ENCODE measurements at places on chromosomes 6 and 20.
A peak's percentile ranks its signal among the peaks of the same experiment; 100 is the strongest.

DNA sequence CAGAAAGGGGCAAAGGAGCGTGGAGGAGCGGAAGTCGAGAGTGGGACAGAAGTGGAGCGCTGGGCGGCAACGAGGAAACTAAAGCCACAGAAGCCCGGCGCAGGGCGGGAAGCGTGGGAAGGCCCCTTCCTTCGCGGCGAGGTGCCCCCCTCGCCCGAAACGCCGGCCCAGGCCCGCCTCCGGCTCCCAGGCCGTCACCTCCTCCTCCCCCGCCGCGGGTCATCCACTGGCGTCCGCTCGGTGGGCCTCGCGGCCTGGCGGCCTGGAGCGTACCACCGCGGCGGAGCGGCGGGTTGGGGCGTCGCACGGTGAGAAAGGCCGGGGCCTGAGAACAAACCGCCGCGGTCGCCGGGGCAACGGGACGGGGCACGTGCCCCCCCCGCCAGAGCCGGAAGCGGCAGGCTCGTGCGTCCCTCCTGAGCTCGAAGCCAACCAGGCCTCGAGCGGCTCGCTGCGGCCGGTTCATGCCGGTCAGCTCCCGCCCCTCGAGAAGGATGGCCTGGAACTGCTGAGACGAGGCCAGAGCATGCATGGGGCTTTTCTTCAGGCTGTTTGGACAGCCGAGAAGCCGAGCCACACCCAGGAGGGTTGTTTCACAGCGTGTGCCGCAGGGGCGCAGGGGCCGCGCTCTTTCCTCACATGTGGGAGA lies at the start of gene TCP11:
Gene TCP11 (minus strand): TSS at position 333 of the 649 bp plus-strand sequence. CDS start 469 bp downstream, outside the sequence.
- DNase-seq: no peak

DNA sequence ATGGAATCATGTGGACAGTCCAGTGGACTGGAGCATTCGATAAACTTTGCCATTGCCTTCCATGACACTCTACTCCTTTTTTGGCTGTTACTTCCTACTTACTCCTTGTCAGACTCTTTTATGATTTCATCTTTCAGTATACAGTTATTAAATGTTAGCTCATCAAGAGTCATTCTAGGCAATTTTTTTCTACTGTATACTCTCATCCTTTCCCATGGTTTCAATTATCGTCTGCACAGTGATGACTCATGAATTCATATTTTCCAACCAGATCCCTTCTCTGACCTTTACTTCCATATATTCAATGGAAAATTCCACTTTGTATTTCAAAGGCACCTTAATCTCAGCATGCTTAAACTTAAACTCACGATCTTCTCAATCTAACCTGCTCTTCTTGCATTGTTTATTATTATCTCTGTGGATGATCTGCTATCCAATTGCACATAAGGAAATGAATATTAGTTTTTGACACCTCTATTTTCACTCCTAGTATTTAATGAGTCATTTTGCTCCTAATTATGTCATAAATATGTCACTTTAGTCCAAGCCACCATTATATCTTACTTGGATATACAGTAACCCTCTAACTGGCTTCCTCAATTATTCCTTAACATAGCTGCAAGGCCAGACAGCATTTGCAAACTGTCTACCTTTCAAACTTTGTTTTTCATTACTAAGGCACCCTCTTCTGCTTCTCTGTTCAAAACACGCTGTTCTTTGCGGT lies 427.5 kb downstream of the PHF3 start:
- no peak for DNase-seq

- DNase-seq: no peak
Measured at GRCh38 chr6:108361312-108361932, 66.6 kb downstream of the AFG1L start.

DNA sequence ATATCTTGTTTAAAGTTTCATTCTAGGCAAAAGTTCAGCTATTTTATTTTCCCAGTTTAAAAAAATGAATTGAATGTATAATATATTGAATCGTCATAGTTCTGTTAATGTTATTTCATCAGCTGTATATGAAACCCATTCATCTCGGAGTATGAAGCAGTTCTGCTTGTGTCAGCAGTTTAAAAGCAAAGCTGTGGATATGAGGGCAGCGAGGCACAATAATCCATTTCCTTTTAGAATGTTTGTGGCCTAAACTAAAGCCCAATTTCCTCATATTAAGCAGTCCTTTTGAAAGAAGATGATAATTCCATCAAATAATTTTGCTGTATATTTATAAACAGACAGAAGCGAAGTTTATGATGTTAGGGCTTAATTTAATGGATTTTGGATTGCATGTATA lies 300.1 kb downstream of the SAMD5 start:
- DNase-seq: no peak

GRCh38 chr6:149313861-149314260 lies 3.7 kb upstream of the TAB2 start:
- no peak for DNase-seq

DNA sequence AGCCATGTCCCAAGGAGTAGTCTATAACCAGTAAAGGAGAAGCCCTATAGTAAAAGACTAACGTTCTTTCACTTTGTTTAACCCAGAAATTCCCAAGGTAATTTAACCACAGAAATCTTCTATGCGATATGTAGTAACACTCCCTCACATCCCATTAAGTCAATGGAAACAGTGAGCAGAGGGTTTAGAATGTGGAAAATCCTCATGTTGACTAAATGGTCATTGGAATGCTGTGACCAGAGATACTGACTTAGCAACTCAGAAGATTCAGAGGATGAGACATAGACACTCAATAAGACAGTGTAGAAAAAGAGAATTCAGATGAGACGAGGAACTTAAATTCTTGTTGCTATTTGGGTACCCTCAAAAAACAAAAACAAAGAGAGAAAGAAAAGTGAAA lies 562.2 kb upstream of the NOX3 start:
- DNase-seq: no peak

- peak; percentile 93 for DNase-seq
Measured at GRCh38 chr6:22880686-22881433, 311.5 kb downstream of the HDGFL1 start.

DNA sequence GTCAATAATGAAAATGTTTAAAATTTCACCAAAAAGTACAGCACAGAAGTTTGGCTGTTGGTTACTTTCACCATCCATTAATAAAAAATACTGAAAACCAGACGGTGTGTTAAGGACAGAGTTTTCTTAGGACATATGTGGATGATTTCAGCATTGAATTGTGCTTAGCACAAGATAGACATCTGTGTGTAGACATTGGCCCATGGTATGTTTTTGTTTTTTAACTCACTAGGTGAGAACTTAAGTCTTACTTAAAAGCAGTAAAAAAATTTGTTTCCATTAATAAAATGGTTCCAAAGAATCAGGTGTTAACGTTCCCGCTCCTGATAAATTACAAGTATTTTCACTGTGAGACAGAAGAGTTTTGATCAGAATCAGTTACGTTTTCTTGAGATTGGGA lies 4.2 kb downstream of the TBPL1 start:
- DNase-seq: no peak

- DNase-seq: no peak
Measured at GRCh38 chr20:44098256-44098630, 88.7 kb downstream of the JPH2 start.

DNA sequence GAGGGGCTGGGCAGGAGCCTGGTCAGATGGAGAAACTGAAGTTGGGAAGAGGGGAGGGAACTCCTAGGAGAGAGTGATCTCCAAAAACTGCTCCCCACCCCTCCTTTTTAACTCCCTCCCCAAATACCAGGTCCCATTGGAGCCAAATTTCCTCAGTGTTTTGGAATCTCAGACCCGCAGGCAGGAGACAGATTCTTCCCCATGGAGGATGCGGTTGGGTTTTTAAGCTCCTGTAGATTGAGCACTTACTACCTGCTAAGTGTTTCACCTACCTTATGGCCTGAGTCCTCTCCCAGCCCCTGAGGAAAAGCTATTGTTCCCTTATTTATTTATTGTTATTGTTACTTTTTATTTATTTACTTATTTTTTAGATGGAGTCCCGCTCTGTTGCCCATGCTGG lies 73.2 kb downstream of the CEBPB start:
- DNase-seq: no peak

GRCh38 chr6:108730635-108731515 lies 117.3 kb upstream of the ARMC2 start:
- no peak for DNase-seq

- DNase-seq: peak; percentile 100
Measured at GRCh38 chr6:63527658-63528514, 44.4 kb upstream of the LOC128125822 start.

DNA sequence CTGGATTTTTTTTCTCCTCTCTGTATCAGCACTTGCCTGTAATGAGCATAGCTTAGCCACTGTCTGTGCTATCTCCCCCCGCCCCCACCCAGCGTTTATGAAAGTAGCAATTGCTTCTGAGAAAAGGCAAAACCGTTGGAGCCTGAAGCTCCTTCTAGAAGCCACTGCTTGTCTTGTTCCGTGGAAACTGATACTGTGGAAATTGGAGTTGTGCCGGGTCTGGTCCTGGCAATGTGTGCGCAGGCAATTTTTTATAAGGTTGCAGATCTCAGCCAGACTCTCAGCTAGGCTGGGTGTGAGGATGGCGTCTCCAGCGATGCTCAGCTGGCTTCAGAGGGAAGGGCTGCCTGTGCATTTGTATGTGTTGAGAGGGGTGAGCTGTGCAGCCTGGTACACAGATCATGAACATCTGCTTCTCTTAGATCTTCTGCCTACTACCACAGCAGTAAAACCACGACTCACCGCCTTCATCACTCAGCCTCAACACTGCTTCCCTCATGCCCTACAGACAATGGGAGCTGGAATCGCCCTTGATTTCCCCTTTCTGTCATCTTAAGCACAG lies 72.4 kb upstream of the GTSF1L start:
- DNase-seq: no peak

- DNase-seq: no peak
Measured at GRCh38 chr20:20425823-20426654, 58.1 kb downstream of the INSM1 start.

- DNase-seq: no peak
Measured at GRCh38 chr6:30152016-30152673, 8.9 kb downstream of the TRIM10 start.

DNA sequence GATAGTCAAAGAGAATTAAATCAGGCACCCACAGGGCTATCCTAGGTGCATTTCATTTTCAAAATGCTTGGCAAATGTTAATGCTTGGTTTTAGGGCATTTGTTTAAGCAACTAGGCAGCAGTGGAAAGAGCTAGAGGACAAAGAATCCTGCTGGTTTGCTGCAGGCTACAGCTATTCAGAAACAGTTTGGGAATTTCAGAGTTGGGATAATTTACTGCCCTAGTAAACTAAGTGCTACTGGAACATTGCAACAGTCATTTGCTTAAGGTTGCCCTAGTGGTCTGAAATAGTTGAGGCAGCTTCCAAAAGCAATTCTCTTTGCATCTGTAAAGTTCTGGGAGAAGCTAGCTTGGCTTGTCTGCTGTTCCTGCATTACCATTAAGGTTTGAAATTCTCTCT lies 312.7 kb downstream of the LAMA2 start:
- DNase-seq: no peak

DNA sequence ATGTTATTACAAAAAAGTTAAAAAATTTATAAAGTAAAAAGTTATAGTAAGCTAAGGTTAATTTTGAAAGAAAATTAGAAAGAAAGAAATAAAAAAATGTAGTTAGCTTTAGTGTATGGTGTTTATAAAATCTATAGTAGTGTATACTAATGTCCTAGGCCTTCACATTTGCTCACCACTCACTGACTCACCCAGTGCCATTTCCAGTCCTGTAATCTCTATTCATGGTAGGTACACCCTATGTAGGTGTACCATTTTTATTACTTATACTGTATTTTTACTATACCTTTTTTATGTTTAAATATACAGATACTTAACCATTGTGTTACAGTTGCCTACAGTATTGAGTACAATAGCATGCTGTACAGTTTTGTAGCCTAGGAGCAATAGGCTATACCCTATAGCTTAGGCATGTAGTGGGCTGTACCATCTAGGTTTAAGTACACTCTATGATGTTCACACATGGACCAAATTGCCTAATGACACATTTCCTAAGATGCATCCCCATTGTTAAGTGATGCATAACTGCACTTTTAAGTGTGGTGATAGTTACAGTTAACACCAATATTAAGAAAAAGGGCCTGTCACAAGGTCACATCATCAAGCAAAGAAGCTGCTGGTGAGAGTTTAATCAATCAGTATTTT lies 8.0 kb downstream of the CD2AP start:
- DNase-seq: no peak

DNA sequence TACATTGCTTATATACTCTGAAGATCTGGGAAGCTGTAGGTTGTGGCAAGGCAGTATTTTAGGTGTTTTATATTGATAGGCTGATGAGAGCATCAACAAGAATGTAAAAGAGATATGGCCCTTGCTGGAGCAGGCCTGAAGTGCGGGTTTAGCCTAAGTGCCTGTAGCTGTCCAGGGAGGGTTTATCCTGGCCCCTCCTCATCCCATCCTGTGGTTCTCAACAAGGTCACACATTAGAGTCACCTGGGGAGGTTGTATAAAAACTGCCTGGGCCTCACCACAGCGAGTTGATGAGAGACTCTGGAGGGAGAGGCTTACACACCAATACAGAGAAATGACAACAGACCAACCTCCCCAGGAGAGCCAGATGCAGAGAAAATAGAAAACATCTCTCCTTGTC lies 48.4 kb downstream of the LYRM2 start:
- DNase-seq: no peak

GRCh38 chr6:97866616-97867015 lies 583.6 kb upstream of the MMS22L start:
- DNase-seq: no peak

DNA sequence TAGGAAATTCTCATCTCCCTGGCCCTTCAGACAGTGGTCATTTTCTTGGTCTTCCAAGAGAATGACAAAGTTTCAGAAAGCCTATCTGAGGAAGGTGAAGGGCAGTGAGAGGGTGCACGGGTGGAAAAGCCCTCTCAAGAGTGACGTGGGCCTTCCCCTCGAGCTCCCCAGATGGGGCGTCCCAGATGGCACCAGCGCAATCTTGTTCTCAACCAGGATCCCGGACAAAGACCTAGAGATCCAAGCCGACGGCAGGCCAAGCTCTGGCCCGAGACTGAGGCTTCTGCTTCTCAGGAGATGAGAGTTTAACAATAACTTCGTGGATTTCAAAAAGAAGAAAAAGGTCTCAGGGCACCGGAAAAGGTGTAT lies 797 bp upstream of the ZNF133 start:
- DNase-seq: no peak

DNA sequence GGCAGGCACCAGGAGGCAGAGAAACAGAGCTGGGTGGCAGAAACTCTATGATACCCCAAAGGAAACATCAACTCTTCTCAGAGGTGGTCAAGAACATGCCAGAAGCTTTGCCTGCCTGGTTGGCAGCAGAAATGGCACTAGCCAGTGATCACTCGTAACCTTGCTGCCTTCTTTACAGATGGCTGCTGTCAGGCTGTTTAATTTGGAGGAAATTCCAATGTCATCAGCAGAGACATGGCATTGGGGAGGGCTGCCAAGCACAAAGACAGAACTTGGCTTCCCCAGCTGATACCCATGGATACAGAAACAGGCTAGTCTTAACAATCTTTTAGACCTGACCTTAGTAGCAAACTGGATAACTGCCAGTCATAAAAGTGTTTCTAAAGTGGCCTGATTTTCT lies 153.6 kb downstream of the GMPR start:
- no peak for DNase-seq

DNA sequence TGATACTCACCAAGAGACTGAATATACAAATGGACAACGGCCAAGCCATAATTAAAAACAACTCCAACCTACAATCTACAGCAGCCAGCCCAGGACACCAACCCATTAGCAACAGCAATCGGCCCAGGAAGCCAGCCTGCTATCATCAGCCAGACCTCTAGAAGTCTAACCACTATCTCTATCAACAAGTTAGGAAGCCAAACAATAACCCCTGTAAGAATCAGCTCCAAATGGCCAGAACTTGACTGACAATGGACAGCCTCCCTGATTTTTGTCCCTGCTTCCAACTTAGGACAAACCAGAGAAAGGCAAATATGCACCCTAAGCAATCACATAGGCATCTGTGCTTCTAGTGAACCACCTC lies 511.8 kb upstream of the JARID2 start:
- no peak for DNase-seq

GRCh38 chr6:139965393-139965792 lies 590.9 kb upstream of the CITED2 start:
- no peak for DNase-seq
